CD4-positive, alpha-beta T cell treated with Interferon gamma for 1 hour (primary cell): ENCODE measurements at places on chromosomes 2 and 18.

GRCh38 chr2:9965119-9965822 lies 13.8 kb downstream of the GRHL1 start:
- DNase-seq, result no peak

GRCh38 chr2:220949466-220949865 lies 622.6 kb downstream of the EPHA4 start:
- no peak for DNase-seq

- peak; percentile 35 for DNase-seq
These were observed 34.0 kb downstream of the IL1R2 start for GRCh38 chr2:102025583-102026267.

- peak; percentile 44 for DNase-seq
These were observed 69.1 kb downstream of the LRRFIP1 start for GRCh38 chr2:237696461-237696860.

GRCh38 chr2:143463719-143464118 lies 334.5 kb downstream of the ARHGAP15 start:
- no peak for DNase-seq

- DNase-seq, result no peak
These were observed 214.2 kb downstream of the CALCRL start for GRCh38 chr2:187233811-187234210.

- DNase-seq, result no peak
These were observed 137.9 kb downstream of the RDH14 start for GRCh38 chr2:18422432-18423165.

DNA sequence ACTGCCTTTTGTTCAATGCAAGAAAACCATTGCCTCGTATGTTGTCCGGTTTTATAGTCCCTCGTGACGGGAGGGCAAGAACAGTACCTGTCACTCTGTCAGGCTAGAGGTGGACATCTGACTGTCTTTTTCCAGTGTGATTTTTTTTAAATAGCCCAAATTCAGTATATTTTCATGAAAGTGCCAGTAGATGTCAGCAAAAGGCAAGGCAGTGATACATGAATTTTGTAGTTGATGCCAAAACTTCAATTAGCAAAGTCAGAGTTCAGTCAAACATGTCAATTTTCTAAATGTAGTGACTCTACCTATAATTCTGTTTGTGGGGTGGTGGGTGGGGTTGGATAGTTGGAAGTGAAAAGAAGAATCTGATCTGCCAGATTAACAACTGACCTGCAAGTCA lies 296.0 kb upstream of the MC4R start:
- no peak for DNase-seq
